Uterus (tissue), 4 donors: ENCODE measurements at places on chromosomes 2 and 18. TPM values are rescaled to one million over a fixed set of nuclear protein-coding genes. Genes with fewer than 3 reads are reported as not detected.

Gene GAREM1
- total RNA-seq: 9.8 TPM

Gene DSC2
- 8.5 TPM for total RNA-seq

DNA sequence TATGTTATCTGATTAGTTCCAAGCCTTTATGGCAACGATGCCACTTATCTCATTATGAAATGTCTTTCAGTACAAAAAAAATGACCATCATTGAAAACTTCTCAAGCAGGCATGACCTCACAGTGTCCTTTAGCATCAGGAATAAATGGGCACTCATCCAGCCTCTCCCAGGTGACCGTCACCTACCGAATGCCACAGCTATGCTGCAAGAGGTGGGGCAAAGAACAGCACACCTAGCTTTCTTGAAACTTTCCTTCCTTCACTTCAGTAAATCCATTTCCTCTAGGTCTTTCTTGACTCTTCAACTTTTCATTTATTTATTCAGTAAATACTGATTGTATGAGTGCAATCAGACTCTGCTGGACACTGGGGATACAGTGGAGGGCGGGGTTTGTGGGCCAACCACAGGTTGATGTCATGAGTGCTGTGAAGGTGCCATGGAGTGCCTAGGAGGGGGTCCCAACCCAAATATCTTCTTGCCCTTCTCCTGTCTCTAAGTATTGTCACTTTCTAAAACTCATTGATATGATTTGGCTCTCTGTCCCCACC lies 54.3 kb upstream of the HK2 start:
- no peaks in the 10 kb centered on the region for H3K4me1 ChIP-seq
- H3K27me3 ChIP-seq: no peaks in the 10 kb centered on the region
- no peaks in the 10 kb centered on the region for H3K36me3 ChIP-seq

GRCh38 chr18:49892148-49892924 lies 79.0 kb upstream of the ACAA2 start:
- no peak for DNase-seq
- no peak overlapping the region for H3K4me3 ChIP-seq
- no peaks in the 10 kb centered on the region for H3K27me3 ChIP-seq
- no peaks in the 10 kb centered on the region for H3K36me3 ChIP-seq
- H3K27ac ChIP-seq: no peak overlapping the region

Gene SPATA3
- total RNA-seq: not detected

- no peak for DNase-seq
- no peak overlapping the region for H3K4me3 ChIP-seq
- no peak overlapping the region for H3K27ac ChIP-seq
- no peaks in the 10 kb centered on the region for H3K4me1 ChIP-seq
- no peaks in the 10 kb centered on the region for H3K27me3 ChIP-seq
- no peaks in the 10 kb centered on the region for H3K36me3 ChIP-seq
Observed at GRCh38 chr2:98140210-98140609, 53.2 kb downstream of the VWA3B start.

DNA sequence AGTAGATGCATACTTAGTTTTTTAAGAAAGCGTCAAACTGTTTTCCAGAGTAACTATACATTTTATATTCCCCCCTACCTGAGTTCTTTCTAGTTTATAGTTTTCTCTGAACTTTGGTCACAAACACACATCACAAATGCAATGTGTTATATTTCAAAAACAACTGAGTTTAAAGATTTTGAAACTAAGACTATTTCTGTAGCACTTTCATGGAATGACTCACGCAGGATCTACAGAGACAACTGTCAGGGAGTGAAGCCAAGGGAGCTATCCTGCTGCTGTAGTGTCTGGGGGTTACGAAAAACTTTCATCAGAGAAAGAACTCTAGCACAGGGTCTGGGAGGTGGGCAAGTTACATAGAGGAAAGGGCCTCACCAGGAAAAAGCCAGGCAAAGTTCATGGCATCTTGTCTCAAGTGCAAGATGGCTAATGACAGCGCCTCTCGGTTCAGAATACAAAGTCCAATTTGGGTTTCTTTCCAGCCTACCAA lies 66.8 kb downstream of the UXS1 start:
- no peaks in the 10 kb centered on the region for H3K36me3 ChIP-seq
- no peaks in the 10 kb centered on the region for H3K27me3 ChIP-seq
- no peak overlapping the region for H3K27ac ChIP-seq
- DNase-seq: no peak

DNA sequence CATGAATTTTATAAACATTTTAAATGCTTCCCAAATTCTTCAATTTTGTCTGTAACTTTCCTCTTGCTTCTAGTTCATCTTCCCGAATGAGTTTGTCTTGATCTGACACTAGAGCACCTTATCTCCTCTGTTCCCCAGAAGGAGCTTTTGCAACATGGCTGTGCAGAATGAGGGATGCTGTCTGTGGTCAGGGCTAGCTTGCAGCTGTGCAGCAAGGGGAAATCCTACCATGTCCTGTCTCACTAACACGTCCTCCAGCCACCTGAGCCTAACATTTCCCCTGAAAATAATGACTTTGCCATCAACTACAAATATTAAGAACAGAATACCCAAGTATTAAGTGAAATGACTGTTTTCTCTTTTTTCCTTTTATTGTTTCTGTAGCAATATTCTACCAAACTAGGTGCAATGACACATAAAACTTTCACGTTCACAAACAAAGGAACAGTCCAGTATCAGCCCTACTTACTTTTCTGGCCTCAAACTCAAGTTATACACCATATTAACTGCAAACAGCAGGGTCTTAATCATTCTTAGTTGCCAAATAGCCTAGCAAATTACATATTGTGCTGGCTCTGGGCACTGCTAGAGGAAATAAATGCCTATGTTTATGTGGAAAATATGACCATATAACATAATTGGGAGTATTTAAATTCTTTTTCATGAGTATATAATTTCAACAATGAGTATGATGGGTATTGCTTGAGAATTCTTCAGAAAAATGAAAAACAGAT lies 423.3 kb downstream of the CMPK2 start:
- no peak overlapping the region for H3K4me3 ChIP-seq
- no peaks in the 10 kb centered on the region for H3K27me3 ChIP-seq
- H3K36me3 ChIP-seq: no peaks in the 10 kb centered on the region
- no peaks in the 10 kb centered on the region for H3K4me1 ChIP-seq
- DNase-seq: no peak

- H3K27me3 ChIP-seq: no peaks in the 10 kb centered on the region
- no peak overlapping the region for H3K4me3 ChIP-seq
- no peaks in the 10 kb centered on the region for H3K4me1 ChIP-seq
- DNase-seq: no peak
Observed at GRCh38 chr2:215711471-215712034, 275.7 kb upstream of the FN1 start.

GRCh38 chr2:174286172-174286571 lies 37.8 kb upstream of the OLA1 start:
- H3K27me3 ChIP-seq: peaks cover 6% of the 10 kb centered on the region
- no peak overlapping the region for H3K4me3 ChIP-seq
- H3K4me1 ChIP-seq: no peaks in the 10 kb centered on the region
- no peak for DNase-seq

DNA sequence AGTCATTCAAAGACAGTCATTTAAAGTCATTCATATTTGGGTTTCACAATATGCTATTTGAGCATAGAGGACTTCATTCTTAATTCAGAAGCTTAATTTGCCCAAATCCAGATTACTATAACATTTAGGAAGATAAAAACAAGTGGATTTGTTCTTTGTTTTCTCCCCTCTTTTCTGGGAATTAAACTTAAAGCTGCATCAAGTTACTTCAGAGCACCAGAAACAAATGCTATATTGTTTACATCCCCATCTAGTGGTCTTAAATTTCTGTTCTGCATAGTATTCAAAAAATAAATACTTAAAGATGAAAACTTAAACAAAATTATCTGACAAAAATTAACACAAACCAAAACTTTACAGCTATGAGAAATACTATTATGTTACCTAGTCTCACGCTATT lies 34.7 kb upstream of the MARCHF7 start:
- H3K4me1 ChIP-seq: no peaks in the 10 kb centered on the region
- H3K36me3 ChIP-seq: no peaks in the 10 kb centered on the region
- no peak overlapping the region for H3K4me3 ChIP-seq
- H3K27ac ChIP-seq: no peak overlapping the region
- no peaks in the 10 kb centered on the region for H3K27me3 ChIP-seq

- H3K27me3 ChIP-seq: no peaks in the 10 kb centered on the region
- H3K27ac ChIP-seq: no peak overlapping the region
- no peaks in the 10 kb centered on the region for H3K36me3 ChIP-seq
- H3K4me3 ChIP-seq: no peak overlapping the region
- no peak for DNase-seq
Observed at GRCh38 chr2:151399981-151400380, 9.7 kb upstream of the RIF1 start.

Gene KLHL30
- total RNA-seq: 0.62 TPM
